ENCODE measurements at places on chromosomes 1 and 21. TPM values are rescaled to one million over a fixed set of nuclear protein-coding genes. Genes with fewer than 3 reads are reported as not detected.

DNA sequence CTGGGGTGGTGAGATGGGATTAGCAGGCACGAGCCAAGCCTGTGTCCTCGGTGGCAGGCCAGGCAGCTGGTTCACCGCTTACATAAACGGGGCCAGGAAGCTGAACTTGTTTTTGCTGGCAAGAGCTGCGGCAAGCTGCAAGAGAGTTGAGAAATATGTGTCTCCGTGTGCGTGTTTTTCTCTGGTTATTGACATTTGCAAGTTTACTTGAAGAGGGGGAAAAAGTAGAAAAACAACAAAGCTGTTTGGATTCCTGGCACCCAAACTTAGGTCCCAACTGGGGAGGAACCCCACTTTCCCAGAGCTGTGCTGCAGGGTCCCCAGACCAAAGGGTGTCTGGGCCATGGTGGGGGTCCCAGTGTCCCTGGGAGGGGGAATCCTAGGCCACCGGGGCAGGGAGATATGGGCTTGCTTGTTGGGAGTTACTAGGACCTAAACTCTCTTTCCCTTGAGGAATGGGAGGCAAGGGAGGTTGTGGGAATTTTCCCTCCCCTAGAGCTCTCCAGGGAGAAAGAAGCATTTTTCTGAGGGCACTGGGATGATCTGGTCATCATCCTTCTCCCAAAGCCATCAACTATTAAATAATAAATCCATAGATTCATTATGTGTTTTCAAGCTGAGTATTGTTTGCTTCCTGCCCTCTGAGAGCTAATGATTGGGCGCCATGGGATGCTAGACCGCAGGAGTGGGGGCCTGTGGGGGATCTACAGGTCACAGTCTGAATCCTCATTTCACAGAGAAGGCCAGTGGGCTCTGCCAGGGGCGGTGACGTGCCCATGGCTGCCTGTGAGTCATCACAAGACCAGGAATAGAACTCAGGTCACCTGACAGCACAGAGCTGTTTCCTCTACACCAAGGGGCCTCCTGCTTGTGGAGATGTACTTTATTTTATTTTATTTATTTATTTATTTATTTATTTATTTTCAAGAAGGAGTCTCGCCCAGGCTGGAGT, 14.8 kb downstream of the IL6R start:
- DNase-seq = no peak

DNA sequence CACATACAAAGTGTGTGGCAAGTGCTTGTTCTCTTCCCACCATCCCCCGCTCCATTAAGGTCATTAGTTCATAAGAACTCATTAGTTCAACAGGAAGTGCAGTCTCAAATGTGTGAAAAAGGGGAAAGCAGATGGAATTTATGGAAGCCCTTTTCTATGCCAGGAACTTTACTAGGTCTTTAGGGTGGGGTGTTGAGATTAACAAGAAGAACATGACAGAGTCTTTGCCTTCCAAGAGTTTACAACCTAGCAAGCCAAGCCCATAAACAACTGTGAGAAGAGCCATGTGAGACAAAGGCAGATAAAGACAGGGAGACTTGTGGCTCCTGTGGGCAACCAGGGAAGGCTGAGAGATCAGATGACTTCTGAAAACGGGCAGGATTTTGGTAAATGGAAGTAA, 21.4 kb downstream of the PLEKHA6 start:
- DNase-seq = no peak

DNA sequence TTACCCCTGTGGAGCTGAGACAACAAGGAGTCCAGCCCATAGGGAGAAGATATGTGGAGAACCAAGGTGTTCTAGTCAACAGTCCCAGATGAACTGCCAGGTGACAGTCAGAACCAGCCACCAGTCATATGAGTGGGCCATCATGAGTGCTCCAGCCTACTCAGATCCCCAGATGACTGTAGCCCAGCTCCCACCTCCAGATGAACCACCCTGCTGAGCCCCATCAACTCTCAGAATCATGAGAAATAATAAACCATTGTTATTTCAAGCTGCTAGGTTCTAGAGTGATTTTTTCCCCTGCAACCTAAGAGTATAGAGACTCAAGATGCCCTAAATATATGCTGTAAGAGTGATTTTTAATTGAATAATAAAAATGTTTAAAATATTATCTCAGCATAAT, 444.2 kb downstream of the GPATCH2 start:
- DNase-seq = no peak

- DNase-seq = peak; percentile 40
Measured at GRCh38 chr21:45306832-45307571, 19.3 kb upstream of the POFUT2 start.

GRCh38 chr1:204713541-204713940, 28.0 kb upstream of the LRRN2 start:
- no peak for DNase-seq

GRCh38 chr1:208233978-208234377, 10.2 kb downstream of the PLXNA2 start:
- DNase-seq = no peak

GRCh38 chr1:107599220-107599619, 365.8 kb downstream of the VAV3 start:
- no peak for DNase-seq

- no peak for DNase-seq
Measured at GRCh38 chr1:192973988-192974387, 85.2 kb downstream of the UCHL5 start.

DNA sequence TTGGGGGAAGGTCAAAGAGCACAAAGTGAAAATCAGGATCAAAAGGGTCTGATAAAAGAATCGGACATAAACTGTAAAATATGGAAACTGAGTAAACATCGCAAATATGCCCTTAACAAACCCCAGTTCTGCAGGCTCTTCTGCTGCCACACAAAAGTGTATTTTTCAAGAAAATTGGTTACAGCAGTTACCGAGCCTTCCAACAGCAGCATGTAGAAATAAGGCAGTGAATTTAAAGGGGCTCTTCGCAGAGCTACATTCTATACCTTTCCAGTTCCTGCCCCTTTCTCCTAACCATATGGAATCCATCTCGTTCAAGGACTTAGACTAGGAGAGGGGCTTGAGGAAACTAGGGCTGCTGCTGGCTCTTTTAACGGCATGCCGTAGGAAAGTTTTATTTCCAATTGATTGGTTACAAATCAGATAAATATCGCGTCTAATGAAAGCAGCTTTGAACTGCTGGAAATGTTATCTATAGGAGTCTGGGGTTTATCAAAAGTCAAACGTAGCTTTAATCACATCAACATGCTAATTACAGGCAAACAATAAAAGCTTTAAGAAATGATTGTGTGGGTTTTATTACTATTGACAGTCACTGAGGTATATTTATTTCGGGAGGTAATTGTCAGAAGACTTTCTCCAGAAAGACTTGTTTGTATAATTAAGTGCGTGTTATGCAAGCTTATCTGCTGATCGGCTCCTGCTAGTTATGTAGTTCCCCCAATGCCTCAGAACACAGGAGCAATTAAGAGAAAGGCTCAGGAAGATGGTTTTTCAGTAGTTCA, 59.1 kb downstream of the GORAB start:
- DNase-seq = no peak

DNA sequence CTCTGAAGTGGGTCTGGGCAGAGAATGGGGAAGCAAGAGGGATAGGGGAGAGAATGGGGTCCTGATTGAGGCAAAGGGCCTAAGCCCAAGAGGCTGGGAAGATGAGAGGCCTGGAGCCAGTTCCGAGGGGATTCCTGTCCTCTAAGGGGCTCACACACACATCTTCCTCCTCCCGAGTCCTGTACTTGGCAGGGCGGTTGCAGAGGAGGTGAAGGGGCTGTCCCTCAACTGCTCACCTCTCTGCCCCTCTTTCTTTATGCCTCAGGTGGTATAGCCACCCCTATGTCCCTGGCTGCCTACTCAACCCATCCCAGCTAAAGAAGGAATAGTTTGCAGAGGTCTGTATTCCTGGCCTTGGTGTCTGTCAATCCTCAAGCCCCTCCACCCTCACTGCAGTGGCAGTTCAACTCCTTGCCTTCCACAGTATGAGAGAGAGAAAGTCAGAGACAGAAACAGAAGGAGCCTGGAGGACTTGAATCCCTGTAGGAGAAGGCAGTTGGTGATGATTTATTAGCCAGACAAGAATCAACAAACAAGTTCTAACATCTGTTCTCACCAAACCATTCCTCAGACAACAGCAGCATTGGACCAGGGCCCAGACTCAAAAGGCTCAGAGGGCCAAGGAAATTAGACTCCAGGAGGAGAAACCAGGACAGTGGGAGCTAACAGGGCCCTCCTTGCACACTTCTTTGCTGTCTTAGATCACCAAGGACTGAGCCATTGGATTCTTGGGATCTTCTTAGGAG, 10.7 kb downstream of the SH2D2A start:
- no peak for DNase-seq

DNA sequence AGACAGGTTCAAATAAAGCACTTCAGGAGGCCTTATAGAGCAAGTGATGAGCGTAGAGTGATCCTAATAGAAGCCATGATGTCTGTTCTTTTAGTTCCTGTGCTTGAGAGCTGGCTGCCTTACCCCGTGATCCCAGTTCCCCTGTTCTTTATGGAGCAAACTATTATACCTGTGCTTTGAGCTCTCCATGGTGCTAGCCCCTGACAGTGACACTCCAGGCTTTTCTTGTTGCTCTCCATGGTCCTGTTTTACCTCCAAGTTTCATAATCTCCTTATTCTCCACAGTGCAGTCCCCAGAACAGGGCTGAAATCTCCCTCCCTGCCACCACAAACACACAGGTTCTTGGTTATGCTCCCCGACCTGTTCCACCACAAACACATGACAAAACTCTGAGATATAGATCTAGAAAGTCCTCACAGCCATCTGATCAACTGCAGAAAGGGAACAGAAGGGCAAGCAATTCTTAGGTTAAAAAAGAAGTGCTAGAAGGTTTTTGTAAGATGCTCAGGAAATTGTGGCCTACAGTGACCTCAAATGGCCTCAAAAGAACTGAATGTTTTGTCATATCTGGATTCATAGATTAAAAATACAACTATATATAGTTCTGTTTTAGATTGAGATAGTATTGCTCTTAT, 6.0 kb downstream of the CADM3 start:
- no peak for DNase-seq

- DNase-seq = no peak
Measured at GRCh38 chr1:183365676-183366075, 52.5 kb downstream of the NMNAT2 start.

DNA sequence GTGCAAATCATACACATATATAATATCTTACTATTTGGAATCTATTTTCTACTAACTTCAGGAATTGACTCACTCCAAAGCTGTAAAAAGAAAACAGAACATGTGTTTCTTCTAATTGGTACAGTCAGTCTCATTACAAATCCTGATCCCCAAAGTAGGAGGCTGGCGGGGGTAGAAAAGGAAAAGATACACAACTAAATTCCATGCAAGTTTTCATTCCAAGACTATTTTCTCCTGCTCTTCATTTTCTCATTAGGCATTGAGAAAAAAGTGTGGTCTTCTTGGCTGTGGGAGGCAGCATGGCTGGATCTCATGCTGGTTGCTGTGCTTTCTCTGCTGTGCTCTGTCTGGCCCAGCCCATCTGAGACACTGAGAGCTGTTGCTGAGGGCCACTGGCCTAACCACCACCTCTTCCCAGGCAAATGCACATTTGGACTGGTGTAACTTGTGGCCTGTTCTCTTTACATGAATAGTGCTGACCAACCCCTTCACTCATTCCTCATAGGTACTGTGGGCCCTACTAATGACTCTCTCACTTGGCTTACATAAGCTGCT, 1107.5 kb upstream of the B3GALT2 start:
- DNase-seq = no peak

DNA sequence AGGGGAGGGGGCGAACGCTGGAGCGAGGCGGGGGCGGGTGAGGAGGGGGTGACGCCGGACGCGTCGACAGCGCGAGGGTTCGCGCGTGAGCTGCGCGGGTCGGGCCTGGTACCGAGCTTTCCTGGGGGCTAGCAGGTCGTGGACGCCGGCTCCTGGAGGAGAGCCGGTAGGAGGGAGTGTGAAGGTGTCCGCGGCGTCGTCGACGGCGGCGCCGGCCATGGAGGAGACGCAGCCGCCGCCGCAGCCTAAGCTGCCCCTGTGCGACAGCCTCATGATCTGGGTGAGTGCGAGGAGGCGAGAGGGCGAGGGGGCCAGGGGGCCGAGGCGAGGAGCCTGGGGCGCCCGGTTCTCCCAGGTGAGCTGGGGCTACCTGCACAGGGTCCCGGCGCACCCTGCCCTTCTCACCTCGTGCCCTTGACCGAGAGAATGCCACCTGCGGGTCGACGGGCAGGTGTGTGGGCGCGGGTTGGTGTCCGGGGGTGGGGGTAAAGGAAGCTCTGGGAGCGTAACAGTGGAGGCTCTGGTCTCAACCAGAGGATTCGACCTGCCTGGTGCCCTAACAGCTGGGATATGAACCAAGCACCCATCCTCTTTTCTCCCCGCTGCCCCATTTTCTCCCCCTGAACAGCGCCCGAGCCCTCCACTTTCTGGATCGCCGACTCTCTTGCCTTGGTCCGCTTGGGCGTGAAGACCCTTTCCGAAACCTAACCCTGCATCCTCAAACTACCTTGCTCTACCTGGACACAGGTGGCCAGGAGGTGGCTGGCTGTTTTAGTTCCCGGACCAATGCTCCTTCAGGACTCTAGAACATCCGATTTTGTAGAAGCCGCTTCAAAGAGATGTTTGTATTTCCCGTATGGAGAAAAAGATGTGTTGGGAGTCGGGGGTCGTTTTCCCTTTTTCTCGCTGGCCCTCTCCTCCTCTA, at the start of gene HOOK1:
Gene HOOK1 (plus strand): TSS at position 49 of the 925 bp plus-strand sequence. CDS start 169 bp downstream, at position 218.
- DNase-seq = no peak

Gene AMY1B
- not detected for polyA plus RNA-seq

Gene LCE1A
- not detected for polyA plus RNA-seq

Gene PGLYRP4
- not detected for polyA plus RNA-seq

Gene EVA1B
- 29.6 TPM for polyA plus RNA-seq

Gene HMGN2
- 531 TPM for polyA plus RNA-seq

Gene RALGPS2
- polyA plus RNA-seq = 39.6 TPM

Gene AGTRAP
- polyA plus RNA-seq = 18.2 TPM

Gene OR10Z1
- 0.13 TPM for polyA plus RNA-seq

All from forelimb muscle (tissue), 1 donor.